Right renal pelvis (tissue), 4 donors: ENCODE measurements at places on chromosomes 16 and 17.

DNA sequence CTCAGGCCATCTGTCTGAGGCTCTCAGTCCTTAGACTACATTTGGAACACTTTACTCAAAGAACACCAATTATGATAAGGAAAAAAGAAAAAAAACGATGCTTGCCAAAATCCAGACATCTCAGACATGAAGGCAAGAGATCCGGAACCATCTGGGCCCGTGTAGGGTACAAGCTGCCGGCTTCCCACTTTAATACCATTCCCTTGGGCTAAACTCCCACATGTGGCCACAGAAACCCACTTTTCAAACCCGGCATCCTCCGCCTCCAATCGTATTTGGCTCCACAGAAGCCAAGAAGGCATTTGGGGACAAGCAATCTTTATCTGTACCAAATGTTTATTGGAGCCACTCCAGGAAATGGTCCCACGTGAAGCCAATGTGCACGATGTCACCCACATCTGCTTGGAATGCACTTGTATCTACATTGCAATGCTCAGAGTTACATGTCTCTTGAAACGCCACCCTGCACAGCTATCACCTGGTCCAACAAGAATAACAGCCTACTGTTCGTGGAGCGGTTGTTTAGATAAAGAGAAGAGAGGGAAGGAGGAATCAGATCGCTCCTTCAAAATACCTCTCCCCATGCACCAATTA, 33.5 kb downstream of the XYLT1 start:
- DNase-seq: no peak

DNA sequence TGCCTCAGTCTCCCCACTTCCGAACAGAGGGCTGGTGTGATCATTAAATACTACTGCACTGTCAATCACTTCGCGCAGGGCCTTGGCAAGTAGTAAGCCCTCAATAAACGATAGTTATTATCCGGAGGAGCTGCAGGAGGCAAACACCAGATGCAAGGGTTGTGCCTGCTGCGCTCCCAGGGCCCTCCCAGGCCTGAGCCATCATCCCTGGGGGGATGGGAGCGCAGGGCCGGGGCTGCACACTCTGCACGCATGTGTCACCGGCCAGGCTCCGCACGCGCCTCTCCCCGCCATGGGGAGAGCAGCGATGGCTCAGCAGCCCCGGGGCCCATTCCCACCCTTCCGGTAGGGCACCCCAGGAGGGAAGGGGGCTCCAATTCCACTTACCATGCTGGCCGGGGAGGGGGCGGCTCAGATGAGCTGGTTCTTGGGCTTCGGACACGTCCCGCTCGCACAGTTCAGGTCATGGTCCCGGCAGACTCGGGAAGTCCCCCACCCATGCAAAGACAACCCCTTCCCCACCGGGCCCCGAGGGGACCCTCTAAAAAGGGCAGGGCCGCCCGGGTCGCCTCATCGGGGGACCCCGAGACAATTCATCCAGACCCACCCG, 681 bp downstream of the XPO6 start:
- peak; percentile 15 for DNase-seq

GRCh38 chr16:24302636-24303035, 46.5 kb downstream of the CACNG3 start:
- no peak for DNase-seq

- no peak for DNase-seq
Observed at GRCh38 chr17:7421186-7421585, 1.1 kb downstream of the SPEM1 start.

DNA sequence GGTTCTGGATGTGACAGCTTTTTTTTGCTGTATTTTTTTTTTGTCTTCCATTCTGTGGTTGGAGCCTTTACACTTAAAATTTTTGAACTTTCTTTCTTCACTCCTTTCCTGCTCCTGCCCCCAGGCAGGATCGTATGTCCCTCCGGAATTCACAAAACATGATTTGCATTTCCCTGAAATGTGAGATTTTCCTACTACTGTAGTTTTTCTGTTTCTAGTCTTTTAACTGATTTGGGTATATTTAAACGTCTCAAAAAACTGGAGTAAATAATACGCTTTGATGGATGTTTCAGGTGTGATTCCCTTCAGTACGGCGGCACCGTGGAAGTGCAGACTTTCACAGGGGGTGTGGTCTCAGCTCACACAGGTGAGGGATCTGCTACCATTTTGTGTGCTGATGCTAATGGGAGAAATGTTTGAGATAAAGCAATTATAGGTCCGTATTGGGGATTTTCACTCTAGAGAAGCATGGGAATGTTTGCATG, 686 bp downstream of the SRCAP start:
- no peak for DNase-seq

GRCh38 chr16:3212567-3212966, 22.4 kb downstream of the ZNF200 start:
- no peak for DNase-seq

DNA sequence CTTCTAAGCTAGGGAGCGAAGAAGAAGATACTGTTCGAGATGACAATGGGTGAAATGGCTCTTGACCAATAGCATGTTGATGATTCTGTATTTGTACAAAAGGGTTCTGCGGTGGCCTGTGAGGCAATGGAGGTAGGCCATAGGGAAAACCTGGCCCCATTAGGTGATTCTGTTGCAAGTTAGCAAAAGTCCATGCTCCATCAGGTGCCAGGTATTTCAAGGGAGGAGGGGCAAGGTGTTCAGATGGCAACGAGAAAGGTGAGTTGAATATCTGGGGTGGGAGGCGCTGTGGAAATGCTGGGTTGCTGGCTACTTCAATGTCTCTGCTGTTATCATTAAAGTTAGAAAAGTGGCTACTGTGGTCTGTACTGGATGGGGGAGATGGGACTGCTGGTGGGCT, 62.8 kb downstream of the CACNG1 start:
- DNase-seq: peak; percentile 3

- no peak for DNase-seq
Observed at GRCh38 chr16:72901000-72901627, 146.8 kb downstream of the ZFHX3 start.

- no peak for DNase-seq
Observed at GRCh38 chr16:30785126-30786106, 1.6 kb downstream of the ZNF629 start.

DNA sequence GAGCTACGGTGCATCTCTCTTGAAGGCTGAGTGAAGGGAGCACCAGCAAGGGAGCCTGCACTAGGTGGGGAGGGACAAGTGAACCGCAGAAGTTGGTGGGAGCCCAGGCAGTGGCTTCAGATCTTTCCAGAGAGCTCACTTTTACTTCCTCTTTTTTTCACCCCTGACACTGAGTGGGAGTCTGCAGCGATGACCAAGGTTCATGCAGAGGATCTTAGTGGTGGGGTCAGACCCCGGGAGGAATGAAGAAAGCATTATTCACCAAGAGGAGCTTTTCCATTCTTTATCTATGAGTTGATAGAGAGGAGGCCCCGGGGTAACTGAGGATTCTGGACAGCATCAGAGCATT, 3.0 kb upstream of the CCL2 start:
- DNase-seq: no peak

- DNase-seq: no peak
Observed at GRCh38 chr16:56988161-56988947, 1.0 kb upstream of the NLRC5 start.

DNA sequence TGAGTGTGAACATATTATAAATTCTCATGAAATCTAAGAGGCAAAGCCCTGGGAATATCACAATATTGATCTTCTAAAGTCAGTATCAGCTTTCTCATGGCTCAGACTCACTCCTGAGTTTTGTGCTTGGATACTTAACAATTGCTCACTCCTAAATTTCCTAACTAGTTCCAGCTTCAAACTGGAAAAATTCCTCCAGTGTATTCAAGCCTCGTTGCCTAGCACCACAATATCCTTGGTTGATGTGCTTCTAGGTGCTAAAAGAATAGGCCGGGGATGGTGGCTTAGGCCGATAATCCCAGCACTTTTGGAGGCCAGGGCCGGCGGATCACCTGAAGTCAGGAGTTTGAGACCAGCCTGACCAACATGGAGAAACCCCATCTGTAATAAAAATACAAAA, 62.5 kb downstream of the XYLT1 start:
- DNase-seq: no peak
